ENCODE measurements at places on chromosomes 1 and 21. TPM values are rescaled to one million over a fixed set of nuclear protein-coding genes. Genes with fewer than 3 reads are reported as not detected.

MMEL1 gene
- not detected for total RNA-seq

PLPPR5 gene
- 0.13 TPM for total RNA-seq

KIAA0040 gene
- total RNA-seq, result 46.7 TPM

GJB3 gene
- not detected for total RNA-seq

PTPN14 gene
- total RNA-seq, result 58.1 TPM

RAB7B gene
- total RNA-seq, result 0.78 TPM

KLHDC7A gene
- not detected for total RNA-seq

SPRR5 gene
- total RNA-seq, result not detected

IFI44 gene
- 10.2 TPM for total RNA-seq

DNA sequence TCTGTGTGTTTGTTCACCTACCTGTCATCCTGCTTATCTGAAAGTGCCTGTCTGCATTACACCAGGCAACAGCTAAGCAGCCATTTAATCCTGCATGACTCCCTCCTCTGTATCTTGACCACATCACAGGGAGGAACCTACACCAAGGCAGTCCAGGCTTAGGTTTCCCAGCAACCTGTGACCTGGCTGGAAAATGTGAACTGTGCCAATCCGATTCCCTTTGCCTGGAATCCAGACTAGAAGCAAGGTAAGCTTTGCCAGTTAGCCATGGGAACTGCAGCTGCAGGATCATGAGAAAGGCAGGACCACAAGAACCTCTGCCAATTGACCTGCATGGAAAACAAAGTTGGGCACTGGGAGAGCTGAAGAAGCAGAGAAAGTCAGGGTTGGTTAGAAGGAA is 6.3 kb upstream of the ATP1B1 start:
- no peak for ATAC-seq

GRCh38 chr1:223110952-223111351 is 32.1 kb downstream of the TLR5 start:
- no peak for ATAC-seq

- ATAC-seq, result peak; percentile 40
Observed at GRCh38 chr1:11880911-11881748, 22.4 kb upstream of the NPPB start.

DNA sequence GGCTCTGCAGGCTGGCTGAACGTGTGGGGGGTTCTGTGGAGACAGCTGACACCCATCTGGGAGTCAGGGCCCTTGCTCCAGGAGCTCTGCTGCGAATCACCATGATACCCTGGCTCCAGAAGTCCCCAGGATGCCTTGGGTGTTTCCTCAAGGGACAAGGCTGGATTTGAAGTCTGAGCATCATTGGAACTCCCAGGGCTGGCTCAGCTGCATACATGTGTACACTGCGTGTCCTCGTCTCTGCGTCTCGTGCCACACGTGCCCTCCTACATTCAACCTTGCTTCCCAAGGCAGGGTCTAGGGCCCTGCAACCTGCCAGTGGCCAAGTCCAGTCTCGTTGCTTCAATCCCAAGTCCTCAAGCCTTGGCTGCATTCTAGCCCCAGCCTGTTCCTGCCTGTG is 11.7 kb downstream of the CSF1 start:
- ATAC-seq, result no peak

DNA sequence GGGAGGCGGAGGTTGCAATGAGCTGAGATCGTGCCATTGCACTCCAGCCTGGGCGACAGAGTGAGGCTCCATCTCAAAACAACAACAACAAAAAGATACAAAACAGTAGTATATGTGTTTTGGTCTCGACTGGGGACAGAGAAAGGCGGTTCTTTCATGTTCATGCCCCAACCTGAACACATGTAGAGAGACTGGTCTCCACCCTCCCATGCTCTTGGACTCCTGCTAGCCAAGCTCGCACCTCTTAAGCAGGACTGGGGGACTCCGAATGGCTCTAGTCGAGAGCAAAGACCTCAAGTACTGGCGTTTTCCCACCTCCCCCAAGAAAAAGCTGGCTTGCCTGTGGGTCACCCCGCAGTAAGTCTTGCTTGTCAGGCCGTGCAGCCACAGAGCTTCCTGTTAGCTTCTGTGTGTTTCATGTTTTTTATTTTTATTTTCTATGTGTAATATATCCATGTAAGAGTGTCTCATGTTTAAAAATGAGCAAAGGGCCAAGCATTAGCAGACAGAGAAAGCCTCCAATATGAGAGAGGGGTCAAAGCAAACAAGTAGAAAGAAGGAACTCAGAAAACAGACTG is 91.6 kb downstream of the SCCPDH start:
- no peak for ATAC-seq

DNA sequence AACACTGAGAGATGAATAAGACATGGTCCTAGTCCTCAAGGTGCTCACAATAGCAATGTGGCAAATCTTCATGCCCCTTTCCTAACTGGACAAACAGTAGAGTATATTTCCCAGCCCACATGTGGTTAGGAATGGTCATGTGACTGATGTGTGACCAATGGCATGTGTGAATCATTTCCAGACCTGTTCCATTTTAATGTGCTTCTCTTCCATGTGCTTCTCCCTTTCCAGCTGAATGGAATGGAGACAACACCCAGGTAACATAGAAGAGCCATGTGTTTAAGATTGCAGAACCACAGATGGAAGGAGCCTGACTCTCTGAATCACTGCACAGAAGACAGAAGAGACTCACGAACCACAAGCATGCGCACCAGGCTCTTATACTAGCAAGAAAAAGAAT is 409.9 kb upstream of the NFIA start:
- no peak for ATAC-seq

GRCh38 chr1:2210786-2211185 is 16.2 kb upstream of the FAAP20 start:
- no peak for ATAC-seq

DNA sequence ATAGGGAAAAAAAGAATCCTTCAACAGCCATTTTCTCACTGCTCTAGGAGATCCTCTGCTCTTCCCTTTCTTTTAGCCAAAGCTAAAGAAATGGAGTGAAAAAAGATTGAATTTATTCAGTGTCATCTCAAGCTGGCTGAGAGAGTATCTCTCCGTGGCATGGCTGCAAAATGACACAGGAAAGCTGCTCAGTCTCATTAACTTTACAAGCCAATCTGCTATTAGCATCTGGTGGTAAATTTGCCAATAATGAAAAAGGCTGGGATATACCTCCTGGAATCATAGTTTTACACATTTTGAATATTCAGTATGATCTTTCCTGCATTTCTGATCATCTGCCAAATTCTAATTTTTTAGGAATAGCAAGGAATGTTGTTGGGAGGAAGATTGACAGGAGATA is 176.8 kb upstream of the CHRM3 start:
- no peak for ATAC-seq

GRCh38 chr1:192980856-192981255 is 78.3 kb downstream of the UCHL5 start:
- no peak for ATAC-seq

GRCh38 chr1:209786146-209786545 is 1.8 kb upstream of the C1orf74 start:
- ATAC-seq, result no peak

DNA sequence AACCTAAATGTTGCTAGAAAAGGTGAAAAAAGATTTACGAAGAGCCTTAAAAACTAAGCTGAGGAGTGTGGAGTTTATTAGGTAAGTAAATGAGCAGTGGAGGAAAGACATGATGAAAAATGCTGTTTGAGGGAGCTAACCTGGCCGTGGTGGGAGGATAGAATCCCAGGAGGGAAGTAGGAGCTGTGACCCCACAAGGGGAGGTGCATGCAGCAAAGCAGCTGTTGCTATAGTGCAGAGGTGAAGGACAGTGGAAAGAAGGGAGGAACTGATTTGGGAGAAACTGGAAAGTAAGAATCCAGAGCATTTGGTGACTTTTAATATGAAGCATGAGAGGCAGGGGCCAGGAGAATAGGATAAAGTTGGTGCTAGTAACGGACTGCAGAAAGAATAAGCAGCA is 271.7 kb upstream of the ADGRL2 start:
- no peak for ATAC-seq

DNA sequence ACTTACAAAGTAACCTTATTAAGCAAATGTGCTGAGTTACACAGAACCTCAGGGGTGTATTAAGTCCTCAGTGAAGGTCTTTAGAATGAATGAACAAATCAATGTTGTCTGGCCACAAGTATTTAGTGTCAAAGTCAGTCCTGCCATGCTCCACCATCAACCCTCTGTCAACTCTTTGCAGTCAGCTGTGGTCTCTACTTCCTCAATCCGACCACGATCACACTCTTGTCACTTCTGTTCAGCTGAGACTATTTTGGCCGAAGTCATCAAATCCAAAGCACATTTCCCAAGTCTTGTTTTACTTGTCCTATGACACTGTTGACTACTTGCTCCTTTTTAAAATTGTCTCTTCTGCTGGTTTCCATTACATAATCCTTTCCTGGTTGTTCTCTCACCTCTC is 173.5 kb downstream of the ST6GALNAC5 start:
- ATAC-seq, result no peak

GRCh38 chr1:78839704-78840277 is 166.7 kb downstream of the ADGRL4 start:
- ATAC-seq, result no peak

GRCh38 chr1:16374266-16374665 is 7.2 kb downstream of the SZRD1 start:
- no peak for ATAC-seq

GRCh38 chr1:117566556-117566955 is 39.3 kb upstream of the TENT5C start:
- ATAC-seq, result no peak

- ATAC-seq, result peak; percentile 76
Observed at GRCh38 chr1:31593770-31594632, 17.7 kb downstream of the TINAGL1 start.

DNA sequence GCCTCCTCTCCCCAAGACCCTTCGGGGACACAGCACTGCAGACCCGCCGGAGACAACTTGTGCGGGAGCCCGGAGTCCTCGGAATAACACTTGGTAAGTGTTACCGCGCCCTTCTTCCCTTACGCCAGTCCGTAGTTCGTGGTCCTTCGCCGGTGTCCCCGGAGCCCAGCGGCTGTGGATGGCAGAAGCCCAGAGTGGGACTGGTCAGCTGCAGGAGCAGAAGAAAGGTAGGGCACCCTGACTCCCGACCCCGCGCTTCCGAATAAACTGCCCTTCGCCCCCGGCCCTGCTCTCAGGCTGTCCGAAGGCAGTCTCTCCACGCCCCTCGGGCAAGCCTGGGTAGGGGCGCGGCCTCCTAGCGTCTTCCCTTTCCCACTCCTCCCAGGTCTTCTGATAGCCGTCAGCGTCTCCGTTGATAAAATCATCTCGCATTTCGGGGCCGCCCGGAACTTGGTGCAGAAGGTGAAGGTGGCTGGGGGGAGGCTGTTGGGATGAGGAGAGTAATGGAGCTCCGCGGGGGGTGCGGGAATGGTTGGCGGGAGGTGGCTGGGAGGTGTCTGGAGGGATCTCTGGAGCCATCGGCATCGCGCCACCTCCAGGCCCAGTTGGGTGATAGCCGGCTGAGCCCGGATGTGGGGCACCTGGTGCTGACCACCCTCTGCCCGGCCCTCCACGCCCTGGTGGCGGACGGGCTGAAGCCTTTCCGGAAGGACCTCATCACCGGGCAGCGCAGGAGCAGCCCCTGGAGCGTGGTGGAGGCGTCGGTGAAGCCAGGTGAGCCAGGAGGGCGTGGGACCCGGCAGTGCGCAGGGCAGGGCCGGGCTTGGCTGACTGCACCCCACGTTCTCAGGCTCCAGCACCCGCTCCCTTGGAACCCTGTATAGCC is 4.3 kb downstream of the RUSC1 start:
- ATAC-seq, result no peak

- no peak for ATAC-seq
Observed at GRCh38 chr1:215128504-215128903, 46.0 kb downstream of the KCNK2 start.

- no peak for ATAC-seq
Observed at GRCh38 chr21:28781602-28782276, 210.9 kb downstream of the LTN1 start.

DNA sequence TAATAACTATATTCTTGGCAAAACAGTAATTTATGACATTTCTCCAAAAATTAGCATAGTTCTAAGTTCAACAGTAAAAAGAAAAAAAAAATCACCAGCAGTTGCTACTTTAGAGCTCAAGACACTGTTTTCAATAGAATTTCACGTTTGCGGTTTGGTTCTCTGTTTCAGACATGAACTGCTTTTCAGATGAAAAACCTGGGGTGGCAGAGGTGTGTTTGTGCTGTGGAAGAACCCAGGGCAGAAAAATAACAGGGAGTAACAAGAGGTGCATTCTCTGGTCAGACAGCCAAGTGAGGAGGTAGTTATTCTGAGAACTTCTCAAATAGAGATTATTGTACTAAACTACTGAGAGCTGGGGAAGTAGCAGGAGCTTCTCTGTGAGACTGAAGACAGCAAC is 9.0 kb downstream of the NRAS start:
- no peak for ATAC-seq

- no peak for ATAC-seq
Observed at GRCh38 chr1:3084154-3084553, 15.2 kb downstream of the PRDM16 start.

DNA sequence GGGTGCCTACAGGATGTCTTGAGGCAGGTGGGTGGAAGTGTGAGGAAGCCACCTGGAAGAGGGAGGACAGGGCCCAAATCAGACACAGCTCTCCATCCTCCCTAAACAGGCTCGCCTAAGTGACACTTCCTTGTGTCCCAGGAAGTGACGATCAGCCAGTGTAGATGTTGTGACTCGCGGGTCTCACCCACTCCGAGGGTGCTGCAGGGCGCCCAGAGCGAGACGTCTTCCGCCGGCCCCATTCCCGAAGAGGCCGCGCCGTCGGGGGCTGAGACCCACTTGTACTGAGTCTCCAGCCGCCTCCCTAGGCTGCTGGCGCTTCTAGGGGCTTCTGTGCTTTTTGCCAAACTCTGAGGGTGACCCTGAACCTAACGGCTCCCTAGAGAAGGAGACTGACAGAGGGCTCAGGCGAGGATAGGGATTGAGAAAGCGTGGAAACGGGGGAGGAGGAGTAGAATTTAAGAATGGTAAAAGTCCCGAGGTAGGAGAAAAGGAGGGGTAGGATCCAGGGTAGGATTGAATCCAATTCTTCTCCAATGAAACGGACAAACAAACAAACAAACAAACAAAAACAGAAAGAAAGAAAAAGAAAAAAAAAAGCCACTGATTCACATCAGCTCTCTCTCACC is 543 bp upstream of the MARK1 start:
- ATAC-seq, result peak; percentile 48

GRCh38 chr1:72845381-72845780 is 563.0 kb upstream of the NEGR1 start:
- no peak for ATAC-seq

- ATAC-seq, result no peak
Observed at GRCh38 chr1:17441265-17441992, 2.0 kb upstream of the RCC2 start.

DNA sequence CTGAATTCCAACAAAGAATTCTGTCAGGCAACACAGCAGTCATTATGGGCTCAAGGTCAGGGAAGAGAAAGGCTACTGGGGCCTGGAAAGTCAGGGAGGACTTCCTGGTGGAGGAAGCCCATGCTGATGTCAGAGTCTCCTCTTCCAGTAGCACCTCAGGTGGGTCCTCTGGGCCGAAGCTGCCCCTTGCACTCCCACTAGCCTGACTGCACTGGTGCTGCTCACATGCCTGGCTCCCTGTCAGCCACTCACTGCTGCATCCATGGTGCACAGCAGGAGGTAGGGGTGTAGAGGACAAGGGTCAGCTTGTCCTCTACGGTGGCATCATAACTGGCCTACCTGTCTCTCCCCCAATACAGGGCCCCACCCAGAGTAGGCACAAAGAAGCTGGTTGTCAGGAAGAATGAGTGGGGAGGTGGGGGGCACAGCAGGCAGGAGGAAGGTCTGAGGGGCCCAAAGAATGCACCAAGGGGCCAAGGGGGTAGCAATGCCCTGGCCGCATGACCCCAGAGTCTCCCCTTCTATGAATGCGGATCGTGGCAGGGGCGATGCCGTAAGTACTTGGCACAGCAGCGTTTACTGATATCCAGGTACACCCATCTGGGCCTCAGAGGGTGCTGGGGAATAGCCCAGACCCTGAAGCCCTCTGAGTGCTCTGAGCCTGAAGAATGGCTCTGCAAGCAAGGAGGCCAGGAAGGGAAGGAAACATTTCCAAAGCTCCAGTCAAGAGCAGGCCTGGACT is 80.3 kb downstream of the GLIS1 start:
- ATAC-seq, result no peak

All from gastroesophageal sphincter (tissue), 4 donors.